Activated CD8-positive, alpha-beta T cell treated with anti-CD3 and anti-CD28 coated beads, Interleukin-2, amount 10 ng/mL, durations not matched to agents 7 days and 5 days (primary cell): ENCODE measurements at places on chromosomes 5 and 9. TPM values are rescaled to one million over a fixed set of nuclear protein-coding genes. Genes with fewer than 3 reads are reported as not detected.

C9orf153 gene
- 0.42 TPM for total RNA-seq

IRX1 gene
- total RNA-seq, result not detected

ACER2 gene
- 1.7 TPM for total RNA-seq

INSL6 gene
- total RNA-seq, result not detected

KIF3A gene
- 15.7 TPM for total RNA-seq

SPATA31A3 gene
- total RNA-seq, result not detected

GMCL2 gene
- total RNA-seq, result not detected

SLC2A8 gene
- total RNA-seq, result 7.2 TPM

SPATA31C2 gene
- not detected for total RNA-seq

DDX4 gene
- 0.23 TPM for total RNA-seq

SNCAIP gene
- total RNA-seq, result not detected

OR1Q1 gene
- total RNA-seq, result not detected

NTNG2 gene
- total RNA-seq, result 4.8 TPM

SPATA31C1 gene
- not detected for total RNA-seq

RAB3C gene
- not detected for total RNA-seq

ISOC1 gene
- total RNA-seq, result 15.6 TPM

FBP1 gene
- 0.21 TPM for total RNA-seq

GABBR2 gene
- not detected for total RNA-seq

PCDHB9 gene
- total RNA-seq, result not detected

PLAC8L1 gene
- not detected for total RNA-seq

TRPM3 gene
- total RNA-seq, result not detected

SMIM23 gene
- total RNA-seq, result not detected

SPINK5 gene
- total RNA-seq, result not detected

PDE6A gene
- not detected for total RNA-seq

STPG3 gene
- total RNA-seq, result not detected

TERT gene
- total RNA-seq, result 0.29 TPM

LRRC70 gene
- total RNA-seq, result 0.97 TPM

SPTLC1 gene
- 52.5 TPM for total RNA-seq

SLC36A2 gene
- total RNA-seq, result not detected

UBTD2 gene
- 12.8 TPM for total RNA-seq

PCDHA3 gene
- not detected for total RNA-seq

WDR38 gene
- not detected for total RNA-seq

PCDHGC5 gene
- not detected for total RNA-seq
